ENCODE measurements at places on chromosomes 13 and 19.
A peak's percentile ranks its signal among the peaks of the same experiment; 100 is the strongest.

- DNase-seq: no peak
These were observed 390.5 kb upstream of the HTR2A start for GRCh38 chr13:47287291-47287751.

DNA sequence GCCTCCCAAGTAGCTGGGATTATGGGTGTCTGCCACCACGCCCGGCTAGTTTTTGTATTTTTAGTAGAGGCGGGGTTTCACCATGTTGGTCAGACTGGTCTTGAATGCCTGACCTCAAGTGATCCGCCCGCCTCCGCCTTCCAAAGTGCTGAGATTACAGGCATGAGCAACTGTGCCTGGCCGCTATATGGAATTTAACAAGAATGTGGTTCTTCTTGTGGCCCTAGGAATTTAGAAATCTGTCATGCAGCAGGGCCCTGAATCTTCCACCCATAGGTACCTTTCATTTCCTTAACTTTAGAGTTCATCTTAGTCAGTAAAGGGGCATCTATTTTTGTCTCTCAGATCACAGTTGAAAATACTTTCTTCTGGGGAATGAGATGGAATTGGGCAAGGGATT, 25.6 kb upstream of the NDFIP2 start:
- no peak for DNase-seq

DNA sequence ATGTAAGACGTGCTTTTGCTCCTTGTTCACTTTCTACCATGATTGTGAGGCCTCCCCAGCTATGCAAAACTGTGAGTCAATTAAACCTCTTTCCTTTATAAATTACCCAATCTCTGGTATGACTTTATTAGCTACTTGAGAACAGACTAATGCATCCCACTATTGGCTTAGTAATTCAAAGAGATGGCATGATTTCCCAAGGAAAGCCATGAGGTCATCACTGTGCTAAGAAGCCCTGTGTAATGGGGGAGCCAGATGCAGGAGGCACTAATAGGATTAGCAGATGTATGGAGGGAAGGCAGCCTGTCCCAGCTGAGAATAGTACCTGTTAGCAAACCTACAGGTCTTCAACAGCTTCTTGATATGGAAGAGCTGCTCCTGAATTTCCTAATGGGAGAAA, 38.1 kb downstream of the RUBCNL start:
- DNase-seq: no peak

- no peak for DNase-seq
These were observed 13.3 kb downstream of the N4BP2L1 start for GRCh38 chr13:32414580-32414979.

GRCh38 chr13:111050539-111050879, 64.6 kb upstream of the ARHGEF7 start:
- no peak for DNase-seq

- DNase-seq: no peak
These were observed 16.3 kb upstream of the TCF3 start for GRCh38 chr19:1668486-1669270.

GRCh38 chr13:51761643-51762350, 42.2 kb downstream of the DHRS12 start:
- DNase-seq: no peak

- no peak for DNase-seq
These were observed 13.5 kb downstream of the PLPP2 start for GRCh38 chr19:277581-278165.

GRCh38 chr13:102881819-102882686, 36.2 kb downstream of the ERCC5 start:
- no peak for DNase-seq

- DNase-seq: no peak
These were observed 564.1 kb downstream of the EFNB2 start for GRCh38 chr13:105971312-105971711.

DNA sequence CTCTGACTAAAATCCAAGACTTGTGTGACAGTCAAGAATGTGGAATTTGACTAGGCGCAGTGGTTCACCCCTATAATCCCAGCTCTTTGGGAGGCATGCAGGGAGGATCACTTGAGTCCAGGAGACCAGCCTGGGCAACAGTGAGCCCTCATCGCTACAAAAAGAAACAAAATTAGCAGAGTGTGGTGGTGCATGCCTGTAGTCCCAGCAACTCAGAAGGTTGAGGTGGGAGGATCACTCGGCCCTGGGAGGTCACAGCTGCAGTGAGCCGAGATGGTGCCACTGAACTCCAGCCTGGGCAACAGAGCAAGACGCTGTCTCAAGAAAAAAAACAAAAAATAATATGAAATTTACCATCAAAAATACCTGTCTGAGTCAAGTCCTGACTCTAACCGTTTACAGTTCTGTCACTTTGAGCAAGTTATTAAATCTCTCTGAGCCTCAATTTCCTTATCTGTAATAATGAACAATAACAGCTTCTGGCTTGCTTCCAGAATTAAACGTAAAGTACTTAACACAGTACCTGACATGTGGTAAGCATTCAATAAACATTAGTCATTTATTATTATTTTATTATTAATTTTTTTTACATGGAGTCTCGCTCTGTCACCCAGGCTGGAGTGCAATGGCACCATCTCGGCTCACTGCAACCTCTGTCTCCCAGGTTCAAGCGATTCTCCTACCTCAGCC, 204.6 kb upstream of the TSC22D1 start:
- DNase-seq: no peak

DNA sequence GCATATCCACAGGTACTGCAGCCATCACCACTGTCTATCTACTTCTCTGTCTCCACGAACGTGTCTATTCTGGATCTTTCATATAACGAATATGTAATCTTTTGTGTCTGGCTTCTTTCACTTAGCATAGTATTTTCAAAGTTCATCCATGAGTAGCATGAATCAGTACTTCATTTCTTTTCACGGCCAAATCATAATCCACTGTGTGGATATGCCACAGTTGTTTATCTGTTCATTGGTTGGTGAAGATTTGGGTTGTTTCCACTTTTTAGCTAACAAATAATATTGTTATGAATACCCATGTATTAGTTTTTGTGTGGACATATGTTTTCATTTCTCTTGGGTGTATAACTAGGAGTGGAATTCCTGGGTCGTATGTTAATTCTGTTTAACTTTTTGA, 14.4 kb downstream of the RGCC start:
- no peak for DNase-seq

DNA sequence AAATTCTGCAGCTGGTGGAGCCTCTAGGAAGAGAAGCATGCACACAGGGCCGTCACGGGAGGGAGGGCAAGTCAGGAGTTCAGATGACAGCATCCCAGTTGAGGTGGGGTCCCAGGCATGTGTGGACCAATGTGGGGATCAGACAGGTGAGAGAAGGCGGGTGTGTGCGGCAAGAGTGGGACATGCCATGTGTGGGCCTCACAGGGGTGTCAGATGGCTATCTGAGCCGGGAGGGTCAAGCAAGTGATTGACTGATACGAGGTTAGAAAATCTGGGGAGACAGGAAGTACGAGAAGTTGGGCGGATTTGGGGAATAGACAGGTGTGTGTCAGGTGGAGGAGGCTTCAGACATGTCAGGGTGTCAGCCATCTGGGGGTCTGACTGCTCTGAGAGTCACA, 8.9 kb downstream of the RASGRP4 start:
- no peak for DNase-seq

- no peak for DNase-seq
These were observed 257.5 kb downstream of the ITGBL1 start for GRCh38 chr13:101709952-101710351.

DNA sequence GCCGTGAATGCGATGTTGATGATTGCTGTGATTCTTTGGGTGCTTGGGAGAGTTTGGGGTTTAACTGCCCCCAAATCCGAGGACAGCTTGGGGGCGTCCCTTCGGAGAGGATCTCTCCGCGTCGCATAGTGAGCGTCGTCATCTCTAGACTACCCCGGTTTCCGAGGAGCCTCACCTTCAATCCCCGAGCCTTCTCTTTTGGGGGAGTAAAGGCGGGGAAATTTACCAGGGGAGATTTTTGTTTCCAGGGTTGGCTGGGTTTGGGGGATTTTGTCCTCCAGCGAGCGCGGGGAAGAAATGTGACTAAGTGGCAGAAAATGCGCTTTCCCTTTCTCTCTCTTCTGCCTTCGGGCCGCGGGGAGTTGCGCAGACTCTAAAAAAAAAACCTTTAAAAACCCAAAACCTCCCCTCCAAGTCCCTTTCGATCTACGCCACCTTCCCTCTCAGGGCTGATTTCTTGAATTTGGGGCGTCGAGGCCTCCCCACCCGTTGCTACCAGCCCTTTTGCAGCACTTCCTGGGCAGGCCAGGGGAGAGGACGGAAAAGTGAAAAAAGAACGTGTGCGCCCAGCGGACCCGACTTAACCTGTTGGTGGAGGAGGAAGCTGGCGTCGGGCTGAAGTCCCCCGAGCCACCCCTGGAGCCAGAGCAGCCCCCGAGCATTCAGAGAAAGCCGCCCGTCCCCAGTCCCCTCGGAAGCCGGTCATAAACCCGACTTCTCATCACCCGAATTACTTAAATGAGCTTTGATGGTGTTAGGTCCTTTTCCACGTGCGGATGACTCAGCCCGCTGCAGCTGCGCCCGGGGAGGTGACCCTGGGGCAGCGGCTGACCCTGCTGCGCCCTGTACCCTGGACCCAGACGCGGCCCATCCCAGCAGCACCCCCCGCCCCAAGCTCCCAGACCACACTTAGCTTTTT, 17.7 kb downstream of the NFIX start:
- DNase-seq: no peak

GRCh38 chr13:40370661-40371060, 295.8 kb downstream of the FOXO1 start:
- DNase-seq: no peak

DNA sequence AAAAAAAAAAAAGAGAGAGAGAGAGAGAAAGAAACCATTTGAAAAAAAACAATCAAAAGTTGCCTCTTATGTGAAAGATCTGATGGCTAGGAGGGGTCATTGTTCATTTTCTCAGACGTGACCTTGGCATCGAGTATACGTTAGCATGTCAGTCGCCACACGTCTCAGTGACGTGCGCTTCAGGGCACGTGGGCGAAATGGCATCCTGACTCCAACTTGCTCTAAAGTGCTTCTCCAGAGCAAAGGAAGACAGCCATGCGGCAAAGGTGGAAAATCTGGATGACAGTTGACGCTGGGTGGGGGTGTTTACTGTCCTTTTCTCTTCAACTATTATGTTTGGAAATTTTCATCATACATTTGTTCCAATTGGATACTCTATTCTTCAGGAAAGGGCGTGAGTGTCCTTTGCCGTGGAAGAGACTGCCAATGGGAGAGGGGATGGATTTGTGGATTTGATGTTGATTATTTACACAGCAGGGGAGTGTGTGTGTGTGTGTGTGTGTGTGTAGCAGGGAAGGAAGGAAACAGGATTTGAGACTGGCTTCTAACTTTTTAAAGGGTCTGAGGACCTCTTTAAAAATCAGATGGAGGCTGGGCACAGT, 25.0 kb downstream of the KLF2 start:
- DNase-seq: no peak

DNA sequence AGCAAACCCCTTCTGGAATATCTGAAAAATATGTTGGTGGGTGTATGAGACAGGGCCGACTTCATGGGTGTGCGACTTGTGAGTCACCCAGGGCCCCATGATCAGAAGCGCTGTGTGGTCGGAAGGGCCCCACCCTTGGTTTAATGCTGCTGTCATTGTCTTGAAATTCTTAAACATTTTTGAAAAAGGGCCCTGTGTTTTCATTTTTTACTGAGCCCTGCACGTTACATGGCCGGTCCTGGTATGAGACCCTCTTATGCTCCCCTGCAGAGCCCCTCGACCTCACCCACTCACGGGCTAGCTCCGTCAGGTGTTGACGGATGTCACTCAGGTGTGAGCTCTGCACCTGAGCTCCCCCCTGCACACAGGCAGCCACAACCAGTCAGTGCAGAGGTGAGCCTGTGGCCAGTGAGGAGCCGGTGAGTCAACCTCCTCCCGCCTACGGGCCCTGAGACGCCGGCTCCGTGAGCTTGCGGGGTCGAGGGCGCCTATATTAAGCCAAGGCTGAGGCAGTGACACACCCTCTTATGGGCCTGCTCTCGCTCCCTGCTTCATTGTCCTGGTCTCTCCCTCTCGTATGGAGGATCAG, 27.7 kb downstream of the GADD45B start:
- peak; percentile 56 for DNase-seq

DNA sequence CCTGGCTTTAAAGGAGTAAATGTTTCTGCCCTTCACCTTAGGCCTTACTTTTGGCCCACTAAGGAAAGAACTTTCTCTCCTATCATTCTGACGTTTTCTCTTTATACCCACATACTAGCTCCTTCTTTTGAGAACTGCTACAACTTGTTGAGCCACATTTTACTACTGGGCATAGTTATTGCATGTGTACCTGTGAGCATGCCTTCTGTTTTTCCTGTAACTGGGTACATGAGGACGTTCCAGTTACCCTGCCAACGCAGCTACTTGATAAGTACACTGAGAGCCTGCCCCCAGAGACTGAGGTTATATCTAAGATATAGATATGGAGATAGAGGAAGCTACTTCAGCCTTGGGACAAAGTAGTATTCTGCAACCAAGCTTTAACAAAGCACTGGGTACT, 3.5 kb downstream of the CCDC169 start:
- no peak for DNase-seq

- no peak for DNase-seq
These were observed 28.7 kb upstream of the C1QTNF9 start for GRCh38 chr13:24280720-24281119.

- DNase-seq: no peak
These were observed 71.4 kb upstream of the CLDN10 start for GRCh38 chr13:95480791-95481780.

DNA sequence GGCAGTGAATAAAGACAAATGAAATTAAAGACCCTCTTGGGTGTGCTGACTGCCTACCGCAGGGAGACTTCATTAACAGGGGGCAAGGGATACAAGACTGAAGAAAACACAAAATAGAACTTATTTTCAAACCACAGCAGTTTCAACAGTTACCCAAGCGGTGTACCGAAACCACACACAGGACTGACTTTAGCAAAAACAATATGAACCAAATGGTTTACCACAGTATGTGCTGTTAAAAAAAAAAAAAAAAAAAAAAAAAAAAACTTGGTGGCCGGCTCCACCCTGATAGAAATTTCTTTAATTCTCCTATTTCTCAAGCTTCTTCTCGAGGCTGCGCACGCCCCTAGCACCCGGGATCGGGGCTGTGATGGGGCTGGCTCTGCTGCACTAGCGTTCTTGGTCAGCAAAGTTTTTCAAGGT, 42.6 kb downstream of the KLF2 start:
- no peak for DNase-seq

DNA sequence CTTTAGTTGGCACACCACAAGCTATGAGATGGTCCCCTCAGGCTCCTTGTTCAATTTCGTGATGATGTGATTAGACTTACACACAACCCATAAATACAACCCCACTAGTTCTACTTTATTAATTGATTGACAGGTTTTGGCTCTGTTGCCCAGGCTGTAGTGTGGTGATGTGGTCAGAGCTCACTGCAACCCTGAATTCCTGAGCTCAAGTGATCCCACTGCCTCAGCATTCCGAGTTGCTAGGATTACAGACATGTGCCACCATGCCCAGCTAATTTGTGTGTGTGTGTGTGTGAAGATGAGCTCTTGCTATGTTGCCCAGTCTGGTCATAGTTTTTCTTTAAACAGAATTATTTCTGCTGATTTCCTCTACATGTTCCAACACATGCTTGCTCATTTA, 17.5 kb upstream of the HTR2A start:
- DNase-seq: no peak
